ENCODE measurements at places on chromosomes 3 and 15.

GRCh38 chr3:111610189-111610588, 15.0 kb upstream of the ZBED2 start:
- no peak for DNase-seq

DNA sequence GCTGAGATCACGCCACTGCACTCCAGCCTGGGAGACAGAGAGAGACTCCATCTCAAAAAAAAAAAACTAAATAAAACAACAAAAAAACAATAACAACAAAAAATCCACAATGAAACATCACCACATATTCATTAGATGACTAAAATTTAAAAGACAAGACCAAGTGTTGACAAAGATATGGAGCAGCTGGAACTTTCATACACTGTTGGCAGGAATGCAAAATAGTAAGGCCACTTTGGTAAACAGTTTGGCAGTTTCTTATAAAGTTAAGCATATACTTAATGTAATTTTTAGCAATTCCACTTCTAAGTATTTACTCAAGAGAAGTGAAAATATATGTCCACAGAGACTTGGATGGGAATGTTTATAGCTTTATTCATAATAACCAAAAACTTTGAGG, 43.2 kb downstream of the RBP2 start:
- no peak for DNase-seq

DNA sequence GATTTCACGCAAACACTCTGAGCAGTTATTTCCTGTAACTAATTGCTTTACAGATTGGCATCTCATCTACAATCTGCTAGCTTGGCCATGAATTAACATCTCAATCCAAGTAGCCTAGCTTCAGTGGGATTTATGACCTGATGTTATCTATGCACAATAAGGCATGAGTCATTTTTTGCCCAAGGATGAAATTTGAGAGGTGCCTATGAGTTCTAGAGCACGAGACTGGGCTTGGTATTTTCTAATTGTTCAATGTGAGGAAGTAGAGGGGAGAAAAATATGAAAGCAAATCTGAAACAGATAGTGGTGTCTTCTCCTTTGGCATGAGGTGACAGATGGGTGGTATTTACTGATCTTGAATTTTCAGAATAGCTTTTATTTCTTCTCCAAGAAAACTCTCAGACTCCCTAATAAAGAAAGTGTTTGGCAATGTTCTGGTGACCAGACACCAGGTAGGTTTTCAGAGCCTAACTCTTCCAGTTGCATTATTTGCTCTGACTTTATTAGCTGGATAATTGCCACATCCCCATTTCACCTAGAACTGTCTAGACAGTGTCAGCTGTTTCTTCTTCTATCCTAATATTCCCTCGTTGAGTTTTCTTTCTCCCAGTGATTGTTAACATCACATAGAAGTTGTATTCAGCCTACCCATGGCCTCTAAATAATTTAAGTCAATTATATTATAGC, 301.0 kb upstream of the UMPS start:
- DNase-seq, result no peak

GRCh38 chr15:29770796-29771195, 51.5 kb downstream of the TJP1 start:
- no peak for DNase-seq

GRCh38 chr3:86961297-86961696, 29.7 kb downstream of the VGLL3 start:
- no peak for DNase-seq

- DNase-seq, result no peak
Measured at GRCh38 chr15:75348562-75349350, 1.9 kb downstream of the NEIL1 start.

DNA sequence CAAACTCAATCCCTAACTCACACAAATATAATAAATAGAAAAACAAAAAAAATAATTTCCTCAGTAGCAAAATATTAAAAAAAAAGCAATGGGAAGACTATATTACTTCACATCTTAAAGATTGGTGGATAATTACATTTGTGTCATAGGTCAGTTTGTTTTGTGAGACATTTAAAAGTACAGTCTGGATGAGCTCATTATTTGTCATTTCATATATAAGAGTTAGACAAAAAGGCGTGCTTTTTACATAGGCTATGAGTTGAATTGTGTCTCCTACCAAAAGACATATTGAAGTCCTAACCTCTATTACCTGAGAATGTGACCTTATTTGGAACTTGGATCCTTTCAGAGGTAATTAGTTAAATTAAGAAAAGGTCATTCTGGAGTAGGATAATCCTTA, 710.1 kb upstream of the CBLB start:
- DNase-seq, result no peak

DNA sequence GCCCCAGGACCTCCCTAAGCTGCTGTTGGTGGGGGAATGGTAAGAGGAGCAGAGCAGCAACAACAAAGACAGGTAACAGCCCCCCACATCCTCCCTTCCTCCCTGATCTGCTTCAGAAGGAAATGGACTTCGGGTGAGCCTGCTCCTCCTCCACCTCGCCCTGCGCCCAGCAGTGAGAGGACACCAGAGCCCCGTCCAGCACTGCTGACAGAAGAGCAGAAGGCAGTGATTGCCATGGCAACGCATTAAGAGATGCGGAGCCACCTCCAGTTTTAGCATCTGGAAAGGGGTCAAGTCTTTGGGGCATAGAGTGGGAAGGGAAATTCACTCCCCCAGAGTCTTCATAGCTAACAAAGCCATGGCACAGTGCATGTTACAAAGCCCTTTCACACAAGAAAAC, 77.6 kb upstream of the HRH1 start:
- no peak for DNase-seq

- DNase-seq, result peak; percentile 3
Measured at GRCh38 chr3:57179580-57180410, 14.6 kb upstream of the IL17RD start.

DNA sequence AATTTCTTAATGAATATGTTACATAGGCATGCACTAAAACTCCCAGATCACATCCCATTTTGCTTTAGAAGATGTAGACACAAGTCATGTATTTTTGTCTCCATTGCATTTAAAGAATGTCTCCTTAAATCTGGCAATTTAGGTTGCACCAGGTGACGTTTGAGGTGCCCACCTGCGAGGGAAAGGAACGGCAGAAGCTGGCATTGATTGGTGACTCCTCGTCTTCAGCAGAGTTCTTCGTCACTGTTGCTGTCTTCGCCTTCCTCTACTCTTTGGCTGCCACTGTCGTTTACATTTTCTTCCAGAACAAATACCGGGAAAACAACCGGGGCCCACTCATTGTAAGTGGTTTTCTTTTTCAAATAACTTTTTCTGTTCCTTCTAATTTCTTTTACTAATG, 96.1 kb upstream of the SNTN start:
- no peak for DNase-seq

All from erythroblast (primary cell).